ENCODE measurements at places on chromosomes 1 and 21. TPM values are rescaled to one million over a fixed set of nuclear protein-coding genes. Genes with fewer than 3 reads are reported as not detected.

GRCh38 chr1:10814976-10815857 lies 18.8 kb upstream of the CASZ1 start:
- no peak for DNase-seq

DNA sequence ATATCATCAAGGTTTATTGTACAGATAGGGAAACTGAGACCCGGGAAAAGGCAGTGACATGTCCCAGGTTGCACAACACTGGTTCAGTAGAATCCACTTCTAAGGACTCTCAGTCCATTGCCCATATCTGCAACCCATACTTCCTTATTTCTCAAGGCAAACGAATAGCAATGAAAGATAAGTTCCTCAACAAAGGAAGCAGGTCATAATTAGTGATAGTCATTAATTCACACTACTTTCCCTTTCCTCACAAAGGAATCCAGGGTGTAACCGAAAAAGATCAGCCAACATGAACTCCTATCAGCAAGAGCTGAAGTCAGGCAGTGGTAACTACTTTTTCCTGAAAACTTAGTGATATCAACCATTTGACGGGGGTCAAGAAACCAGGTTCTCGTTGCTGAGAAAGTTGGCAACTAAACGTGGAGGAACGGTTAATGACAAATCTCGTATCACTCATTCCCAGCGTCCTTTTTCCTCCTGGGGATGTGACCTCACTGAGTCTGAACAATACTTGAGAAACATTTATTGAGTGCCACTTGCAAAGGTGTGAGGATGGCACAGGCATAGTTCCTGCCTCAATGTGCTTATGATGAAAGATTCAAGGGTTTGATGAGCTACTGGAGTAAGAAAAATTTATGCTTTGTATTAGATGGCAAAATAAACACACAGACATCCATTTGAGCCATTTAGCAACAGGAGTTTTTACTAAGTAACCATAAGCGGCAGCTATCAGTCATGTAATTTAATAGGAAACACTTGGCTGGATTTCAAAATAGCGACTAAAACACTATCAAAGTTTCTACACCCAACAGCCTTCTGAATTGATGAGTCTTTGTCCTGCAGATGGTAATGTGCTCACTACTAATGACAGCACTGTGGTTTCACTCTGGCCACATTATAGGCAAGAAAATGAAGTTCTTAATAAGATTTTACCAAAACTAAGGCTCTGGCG lies 82.3 kb downstream of the PLPP3 start:
- DNase-seq: no peak

- no peak for DNase-seq
These were observed at the start of gene RIIAD1 for GRCh38 chr1:151720974-151721787. TSS of gene RIIAD1 (plus strand) at chr1:151721522. CDS start at chr1:151721537, 15 bp downstream.

- no peak for DNase-seq
These were observed 87.5 kb upstream of the ZBTB18 start for GRCh38 chr1:243963571-243963970.

Gene ACTL8
- 31.1 TPM for total RNA-seq

DNA sequence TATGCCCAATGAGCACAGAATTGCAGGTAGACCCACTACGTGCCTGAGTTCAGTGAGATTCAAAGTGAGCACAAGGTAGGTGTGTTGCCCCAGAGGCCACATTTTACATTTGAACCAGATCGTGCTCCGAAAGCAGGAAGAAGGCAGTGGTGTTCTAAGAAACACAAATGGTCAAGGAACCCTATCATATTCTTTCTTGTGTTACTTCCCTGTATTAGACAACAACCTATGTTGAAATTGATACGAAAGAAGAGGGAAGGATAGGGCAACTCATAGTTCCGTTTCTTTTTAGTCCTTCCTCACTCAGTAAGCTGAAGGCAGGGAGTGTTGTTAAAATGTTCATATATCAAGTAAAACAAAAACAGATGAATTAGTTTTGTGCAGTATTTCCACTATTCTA lies 33.9 kb downstream of the OLFML2B start:
- DNase-seq: no peak

- DNase-seq: no peak
These were observed 6.9 kb upstream of the ADAR start for GRCh38 chr1:154614901-154615300.

Gene VAV3
- 5.7 TPM for total RNA-seq

- DNase-seq: no peak
These were observed 28.8 kb downstream of the H6PD start for GRCh38 chr1:9263276-9263855.

DNA sequence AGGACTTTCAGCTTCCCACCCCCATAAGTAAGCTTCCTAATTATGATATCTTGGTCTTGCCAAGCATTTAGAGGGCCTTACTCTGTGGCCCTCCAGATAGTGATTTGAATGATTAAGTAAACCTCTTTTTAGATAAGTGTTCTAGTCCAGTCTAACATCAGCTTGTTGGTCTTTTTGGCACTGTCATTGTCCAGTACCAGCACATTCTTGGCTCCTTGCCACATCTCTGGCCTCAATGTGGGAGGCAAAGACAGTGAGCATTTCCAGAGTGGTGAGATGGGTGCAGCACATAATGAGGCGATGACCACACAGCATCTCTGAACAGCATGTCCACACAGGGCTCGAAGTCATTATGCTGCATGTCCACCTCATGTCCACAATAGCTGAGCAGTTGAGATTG lies 6.1 kb downstream of the CAPZA1 start:
- DNase-seq: no peak

Gene CHIA
- not detected for total RNA-seq

Gene CHAF1B
- total RNA-seq: 13.0 TPM

- no peak for DNase-seq
These were observed 31.1 kb upstream of the UAP1 start for GRCh38 chr1:162530307-162530987.
